ENCODE measurements at places on chromosomes 16 and 17. TPM values are rescaled to one million over a fixed set of nuclear protein-coding genes. Genes with fewer than 3 reads are reported as not detected.

ADAD2 gene
- not detected for total RNA-seq

TRPV3 gene
- 1.3 TPM for total RNA-seq

PIPOX gene
- 1.7 TPM for total RNA-seq

MT3 gene
- total RNA-seq = not detected

TBC1D26 gene
- total RNA-seq = under 0.01 TPM

ALOXE3 gene
- total RNA-seq = not detected

SP2 gene
- 3.5 TPM for total RNA-seq

HOXB13 gene
- 0.62 TPM for total RNA-seq

WNK4 gene
- total RNA-seq = not detected

RND2 gene
- total RNA-seq = 0.33 TPM

TP53TG3D gene
- 2.1 TPM for total RNA-seq

RGS11 gene
- 3.6 TPM for total RNA-seq

PRR11 gene
- 474 TPM for total RNA-seq

LIMD2 gene
- total RNA-seq = 33.8 TPM

SPN gene
- total RNA-seq = not detected

DGKE gene
- total RNA-seq = 1.00 TPM

HID1 gene
- not detected for total RNA-seq

TBC1D28 gene
- total RNA-seq = not detected

DNAH9 gene
- total RNA-seq = 1.7 TPM

GINS3 gene
- 3.1 TPM for total RNA-seq

HCFC1R1 gene
- 16.5 TPM for total RNA-seq

UTS2R gene
- total RNA-seq = not detected

PERCC1 gene
- not detected for total RNA-seq

SPNS2 gene
- total RNA-seq = not detected

PITPNM3 gene
- total RNA-seq = 0.77 TPM

KRTAP2-2 gene
- total RNA-seq = not detected

GRB7 gene
- total RNA-seq = 0.33 TPM

NLRC5 gene
- 49.1 TPM for total RNA-seq

PTX4 gene
- total RNA-seq = under 0.01 TPM

CCDC40 gene
- total RNA-seq = 6.2 TPM

SMARCE1 gene
- total RNA-seq = 95.5 TPM

CDC42EP4 gene
- 16.7 TPM for total RNA-seq

ZP2 gene
- total RNA-seq = not detected

KRTAP2-3 gene
- total RNA-seq = not detected

CACNG5 gene
- total RNA-seq = not detected

ITGB4 gene
- total RNA-seq = under 0.01 TPM

SLC16A13 gene
- 1.00 TPM for total RNA-seq

ITGB3 gene
- 75.3 TPM for total RNA-seq

MT1E gene
- total RNA-seq = 173 TPM

KRTAP9-4 gene
- not detected for total RNA-seq

DBNDD1 gene
- total RNA-seq = 12.7 TPM

MYLK3 gene
- 1.4 TPM for total RNA-seq

APPBP2 gene
- total RNA-seq = 44.7 TPM

MRPL58 gene
- 44.1 TPM for total RNA-seq

CX3CL1 gene
- 4.0 TPM for total RNA-seq

ZPBP2 gene
- total RNA-seq = not detected

CCL3 gene
- total RNA-seq = not detected

ST6GALNAC2 gene
- 60.2 TPM for total RNA-seq

C17orf113 gene
- total RNA-seq = 0.34 TPM

CIBAR2 gene
- not detected for total RNA-seq

ST3GAL2 gene
- total RNA-seq = 32.0 TPM

EVPLL gene
- total RNA-seq = not detected

CARD14 gene
- 2.2 TPM for total RNA-seq

AOC2 gene
- total RNA-seq = 1.1 TPM

FZD2 gene
- 3.3 TPM for total RNA-seq

MT1A gene
- 2.8 TPM for total RNA-seq

SLC6A4 gene
- not detected for total RNA-seq
